Stimulated activated CD4-positive, alpha-beta T cell treated with anti-CD3 and anti-CD28 coated beads, Interleukin-12 subunit alpha, Interleukin-12 subunit beta, amount 100 ng/mL, for 4 hours (primary cell): ENCODE measurements at places on chromosomes 13 and 19.

- DNase-seq, result no peak
Observed at GRCh38 chr13:80877944-80878241, 537.0 kb upstream of the SPRY2 start.

GRCh38 chr19:50490411-50490811 lies 13.8 kb upstream of the GARIN5A start:
- no peak for DNase-seq

DNA sequence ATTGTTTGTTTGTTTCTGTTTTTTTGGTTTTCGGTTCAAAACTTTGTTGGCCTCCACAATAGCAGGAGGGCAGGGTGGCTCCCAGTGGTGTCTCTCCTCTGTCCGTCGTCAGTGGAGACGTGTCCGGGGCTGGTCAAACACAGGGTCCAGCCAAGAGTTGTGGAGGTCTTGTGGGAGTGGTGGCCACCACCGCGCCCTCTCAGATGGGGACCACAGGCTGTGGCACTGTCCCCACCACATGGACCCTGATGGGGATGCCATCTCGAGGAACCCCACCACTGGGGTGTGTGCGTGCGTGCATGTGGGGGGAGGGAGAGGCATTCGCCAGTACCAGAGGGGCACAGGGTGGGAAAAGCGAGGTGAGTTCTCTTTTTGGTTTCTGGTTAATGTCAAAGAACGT lies 13.8 kb downstream of the ZNF574 start:
- DNase-seq, result no peak

DNA sequence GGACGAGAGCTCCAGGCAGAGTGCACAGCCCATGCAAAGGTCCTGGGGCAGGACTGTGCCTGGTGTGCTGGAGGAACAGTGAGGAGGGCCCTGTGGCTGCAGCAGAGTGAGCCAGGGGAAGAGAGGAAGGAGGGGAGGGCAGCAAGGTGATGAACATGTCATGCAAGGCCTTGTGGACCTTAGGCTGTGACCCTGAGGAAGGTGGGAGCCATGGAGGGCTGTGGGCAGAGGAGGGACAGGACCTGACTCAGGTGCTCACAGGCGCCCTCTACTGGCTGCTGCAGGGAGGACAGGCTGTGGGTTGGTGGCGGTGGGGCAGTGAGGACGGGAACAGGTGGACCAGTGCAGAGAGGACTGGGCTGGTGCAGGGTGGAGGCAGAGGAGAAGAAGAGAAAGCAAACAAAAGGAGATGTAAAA lies 170.3 kb downstream of the PTPRS start:
- DNase-seq, result peak; percentile 39

- DNase-seq, result no peak
Observed at GRCh38 chr13:50521831-50522149, 321.7 kb downstream of the DLEU7 start.

- DNase-seq, result no peak
Observed at GRCh38 chr19:46674416-46675178, 13.6 kb upstream of the DACT3 start.

GRCh38 chr13:113879494-113880360 lies 15.9 kb upstream of the GAS6 start:
- no peak for DNase-seq

DNA sequence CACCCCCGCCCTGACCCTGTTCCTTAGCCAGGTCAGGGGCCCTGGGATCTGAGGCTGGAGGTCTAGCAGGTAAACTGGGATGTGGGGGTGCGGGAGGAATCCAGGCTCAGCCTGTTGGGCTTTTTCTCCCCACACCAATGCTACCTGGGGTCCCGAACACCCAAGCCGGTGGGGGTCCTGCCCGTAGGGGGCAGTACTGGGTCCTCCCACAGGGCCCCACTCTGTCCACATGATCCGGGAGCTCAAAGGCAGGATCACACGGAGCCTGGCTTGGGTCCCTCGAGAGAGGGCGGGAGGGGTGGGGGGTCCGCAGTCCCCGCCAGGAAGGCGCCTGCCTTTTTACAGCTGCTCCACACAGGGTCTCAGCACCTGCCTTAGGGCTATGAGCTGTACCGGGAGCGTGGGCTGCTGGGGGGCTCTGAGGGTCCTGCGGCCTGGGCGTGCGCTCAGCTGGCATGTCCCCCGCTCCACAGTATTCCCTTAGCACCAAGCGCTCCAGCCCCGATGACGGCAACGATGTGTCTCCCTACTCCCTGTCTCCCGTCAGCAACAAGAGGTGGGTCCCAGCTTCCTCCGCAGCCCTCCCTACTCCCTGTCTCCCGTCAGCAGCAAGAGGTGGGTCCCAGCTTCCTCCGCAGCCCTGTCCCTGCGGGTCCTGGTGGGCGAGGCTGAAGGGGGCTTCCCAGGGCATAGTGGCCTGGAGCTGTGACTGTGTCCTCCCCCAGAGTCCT lies 12.3 kb upstream of the TEKTIP1 start:
- DNase-seq, result no peak

DNA sequence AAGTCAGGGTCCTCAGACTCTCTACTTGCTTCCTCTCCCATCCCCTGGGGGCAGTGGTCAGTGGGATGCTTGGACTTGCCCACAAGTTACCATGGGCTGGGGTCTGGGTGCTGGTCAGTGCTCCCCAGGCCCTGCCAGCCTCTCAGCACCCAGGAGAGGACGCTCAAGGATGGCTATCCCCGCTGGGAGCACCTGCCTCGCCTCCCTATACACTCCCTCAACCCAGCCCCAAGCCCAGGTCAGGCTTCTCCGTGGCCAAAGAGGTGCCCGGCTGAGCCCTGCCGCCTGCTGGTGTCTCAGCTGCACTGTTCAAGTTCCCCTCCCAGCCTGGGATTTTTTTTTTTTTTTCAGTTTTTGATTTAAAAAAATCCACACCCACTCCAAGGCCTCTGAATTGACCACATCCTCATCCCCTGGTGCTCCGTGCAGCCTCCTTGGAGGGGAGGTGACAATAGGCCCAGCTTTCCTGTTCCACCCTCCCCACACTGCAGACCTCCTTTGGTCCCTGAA lies 10.8 kb downstream of the F2RL3 start:
- no peak for DNase-seq

GRCh38 chr13:46114613-46115012 lies 9.8 kb upstream of the CPB2 start:
- DNase-seq, result no peak

DNA sequence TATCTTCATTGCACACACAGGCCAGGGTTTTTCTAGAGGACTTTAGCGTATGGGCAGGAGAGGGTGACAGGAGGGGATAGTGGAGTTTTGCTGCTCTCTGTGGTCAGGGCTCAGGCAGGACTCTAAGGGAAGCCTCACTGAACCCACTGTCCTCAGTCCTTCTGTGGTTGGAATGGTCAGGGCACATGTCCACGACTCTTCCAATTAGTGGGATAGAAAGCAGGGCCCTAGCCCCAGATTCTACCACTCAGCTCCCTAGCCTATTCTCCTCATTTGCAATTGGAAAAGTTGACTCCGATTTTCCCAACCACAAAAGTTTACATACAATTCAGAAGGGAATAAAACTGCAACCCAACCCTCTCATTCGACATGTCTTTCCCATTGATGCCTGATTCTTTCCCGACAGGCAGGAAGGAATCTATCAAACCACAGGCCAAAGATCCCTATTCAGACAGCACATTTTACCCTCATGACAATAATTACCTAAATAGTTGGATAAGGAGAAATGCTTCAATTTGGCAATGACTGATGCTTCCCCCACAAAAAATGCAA lies 38.2 kb downstream of the TGDS start:
- no peak for DNase-seq

DNA sequence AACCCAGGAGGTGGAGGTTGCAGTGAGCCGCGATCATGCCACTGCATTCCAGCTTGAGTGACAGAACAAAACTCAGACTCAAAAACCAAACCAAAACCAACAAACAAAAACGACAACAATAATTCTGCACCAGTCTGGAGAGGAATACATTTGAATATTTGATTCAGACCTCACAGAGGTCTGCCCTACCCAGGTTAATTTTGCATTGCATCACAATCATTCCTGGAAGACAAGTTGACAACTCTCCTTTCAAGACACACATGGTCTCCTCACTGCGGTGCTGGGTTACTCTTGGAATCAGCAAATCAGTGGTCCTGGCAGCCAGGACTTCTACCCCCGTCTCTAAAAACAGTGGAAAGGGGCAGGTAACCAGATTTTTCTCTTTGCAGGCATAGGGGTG lies 79.9 kb upstream of the TMTC4 start:
- no peak for DNase-seq

DNA sequence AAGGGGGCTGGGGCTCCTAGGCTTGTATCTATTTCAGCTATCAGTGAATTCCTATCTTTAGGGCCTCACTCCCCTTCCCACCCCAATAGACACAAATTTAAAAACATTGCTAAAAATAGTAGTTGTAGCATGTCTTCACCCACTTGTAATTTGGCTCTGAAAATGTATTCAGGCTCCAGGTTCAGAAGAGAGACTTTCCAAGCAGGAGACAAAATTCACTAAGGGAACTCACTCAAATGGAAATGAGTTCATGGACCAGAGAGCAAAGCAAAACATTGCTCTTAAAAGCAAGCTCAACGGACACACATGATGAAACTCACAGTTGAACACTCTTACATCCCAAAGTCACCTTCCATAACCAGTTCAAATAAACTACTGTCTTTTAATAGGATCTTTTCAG lies 36.8 kb downstream of the PHF11 start:
- DNase-seq, result no peak

DNA sequence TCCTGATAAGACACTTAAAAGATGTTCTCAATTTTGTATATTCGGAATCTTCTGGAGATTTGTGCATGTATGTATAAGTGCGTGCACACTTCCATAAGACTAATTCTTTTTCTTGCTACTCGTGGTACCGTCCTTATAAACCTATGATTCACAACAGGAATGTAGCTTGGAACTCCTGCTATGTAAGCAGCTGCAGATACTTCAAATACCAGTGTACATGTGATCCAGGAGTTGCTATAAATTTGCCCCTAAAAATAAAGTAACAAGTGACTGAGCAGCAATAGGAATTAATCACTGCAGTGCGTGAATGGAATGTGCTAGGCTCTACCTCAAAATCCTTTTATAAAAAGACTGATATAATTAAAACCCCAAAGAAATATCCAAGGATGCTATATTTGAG lies 214.9 kb downstream of the KLF5 start:
- DNase-seq, result no peak

- no peak for DNase-seq
Observed at GRCh38 chr19:35533822-35534392, 651 bp downstream of the GAPDHS start.

GRCh38 chr13:66995203-66995611 lies 234.9 kb downstream of the PCDH9 start:
- DNase-seq, result no peak

- DNase-seq, result no peak
Observed at GRCh38 chr13:111204438-111205177, 89.5 kb downstream of the ARHGEF7 start.

- no peak for DNase-seq
Observed at GRCh38 chr13:103315711-103316110, 249.5 kb upstream of the SLC10A2 start.

DNA sequence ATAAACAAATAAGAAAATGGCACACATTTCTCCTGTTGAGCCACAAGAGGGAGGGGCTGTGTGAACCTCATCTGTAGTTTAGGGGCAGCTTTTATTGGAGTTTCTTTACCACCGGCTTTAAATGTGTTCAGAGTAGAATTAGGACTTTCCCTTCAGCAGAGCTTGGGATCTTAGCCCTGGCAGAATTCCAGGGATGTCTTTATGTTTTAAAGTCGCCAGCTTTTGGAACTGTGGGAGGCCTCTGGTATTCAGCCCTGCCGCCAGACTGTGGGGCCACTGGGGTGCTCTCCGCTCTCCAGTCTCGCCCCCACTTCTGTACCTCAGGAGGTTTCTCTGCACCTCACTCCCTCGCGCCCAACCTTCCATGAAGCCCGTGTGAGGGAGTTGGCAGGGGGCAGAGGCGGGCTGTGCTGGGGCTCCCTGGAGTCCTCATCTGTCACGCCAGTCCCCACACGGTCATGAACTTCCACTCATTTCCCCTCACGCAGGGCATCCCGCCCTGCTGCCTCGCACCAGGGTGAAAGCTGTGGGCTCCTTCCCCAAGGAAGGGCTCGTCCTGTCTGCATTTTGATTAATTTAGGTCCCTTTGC lies 31.5 kb downstream of the CCDC8 start:
- no peak for DNase-seq

GRCh38 chr13:96946709-96947311 lies 47.5 kb downstream of the OXGR1 start:
- no peak for DNase-seq

- DNase-seq, result no peak
Observed at GRCh38 chr19:57242821-57243220, 2.4 kb downstream of the ZNF805 start.
